DMS79 (cell line): ENCODE measurements at places on chromosomes 7 and 10.

DNA sequence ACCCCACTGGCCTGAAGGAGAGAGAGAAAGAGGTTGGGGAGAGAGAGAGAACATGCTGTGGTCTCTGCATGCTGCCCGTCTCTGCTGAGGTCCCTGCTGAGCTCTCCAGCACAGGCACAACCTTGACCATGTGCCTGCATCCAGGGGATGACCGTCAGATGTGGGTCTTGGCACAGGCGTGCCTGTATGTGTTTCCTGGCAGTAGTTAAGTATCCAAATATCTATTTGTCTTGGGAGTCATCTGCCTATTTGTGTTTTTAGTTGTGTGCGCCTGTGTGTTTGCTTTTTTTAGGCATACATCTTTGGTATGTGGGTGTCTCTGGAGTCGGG lies 1.9 kb upstream of the UNC5B start:
- no peak for DNase-seq

- no peak for DNase-seq
Observed at GRCh38 chr7:142535123-142535779, 214.0 kb upstream of the PRSS1 start.

- no peak for DNase-seq
Observed at GRCh38 chr7:116447436-116447835, 52.1 kb upstream of the CAV2 start.

GRCh38 chr7:143436325-143436946 lies 6.8 kb upstream of the TAS2R60 start:
- DNase-seq = no peak

DNA sequence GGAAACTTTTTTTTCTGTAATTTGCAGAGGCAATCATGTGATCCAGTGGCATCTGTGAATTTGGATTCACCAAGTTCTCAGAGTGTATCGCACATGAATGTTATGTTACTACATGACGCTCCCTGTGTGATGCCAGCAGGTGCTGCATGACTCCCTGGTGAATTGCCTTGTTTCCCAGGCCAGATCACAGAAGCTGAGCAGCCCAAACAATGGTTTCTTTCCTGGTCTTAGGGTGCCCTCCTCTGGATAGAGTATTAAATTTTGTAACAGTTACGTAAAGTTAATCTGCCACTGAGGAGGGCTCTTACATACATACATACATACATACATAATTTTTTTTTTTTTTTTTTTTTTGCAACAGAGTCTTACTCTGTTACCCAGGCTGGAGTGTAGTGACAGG lies 3.6 kb downstream of the ZSCAN21 start:
- DNase-seq = peak; percentile 11

- no peak for DNase-seq
Observed at GRCh38 chr7:150780292-150780691, 19.9 kb downstream of the TMEM176B start.

DNA sequence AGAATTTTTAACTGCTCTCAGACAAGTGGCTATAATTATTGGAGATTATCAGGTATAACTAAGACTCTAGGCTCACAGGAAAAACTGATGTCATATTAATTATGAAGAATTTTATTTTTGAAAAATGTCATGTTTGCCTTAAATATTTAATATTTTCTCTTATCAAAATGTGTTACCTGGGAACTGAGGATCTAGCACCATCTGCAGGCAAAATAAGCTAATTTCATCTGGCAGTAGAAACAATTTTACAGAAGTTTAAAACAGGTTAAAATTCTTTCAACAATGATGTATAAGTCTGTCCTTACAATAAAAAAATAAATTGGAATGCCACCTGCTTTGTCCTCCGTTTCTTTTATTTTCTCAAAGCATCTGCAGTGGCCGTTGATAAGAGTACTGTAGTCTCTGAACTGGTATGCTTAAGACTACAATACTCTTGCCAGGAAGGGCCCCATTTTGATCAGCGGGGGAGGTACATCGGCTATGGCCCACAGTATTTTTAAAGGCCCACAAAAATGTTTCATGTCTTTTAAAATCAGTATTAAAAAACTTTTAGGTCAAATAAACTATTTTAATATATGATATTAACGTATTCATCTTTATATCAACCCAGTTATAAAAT lies 81.3 kb downstream of the VWDE start:
- no peak for DNase-seq

DNA sequence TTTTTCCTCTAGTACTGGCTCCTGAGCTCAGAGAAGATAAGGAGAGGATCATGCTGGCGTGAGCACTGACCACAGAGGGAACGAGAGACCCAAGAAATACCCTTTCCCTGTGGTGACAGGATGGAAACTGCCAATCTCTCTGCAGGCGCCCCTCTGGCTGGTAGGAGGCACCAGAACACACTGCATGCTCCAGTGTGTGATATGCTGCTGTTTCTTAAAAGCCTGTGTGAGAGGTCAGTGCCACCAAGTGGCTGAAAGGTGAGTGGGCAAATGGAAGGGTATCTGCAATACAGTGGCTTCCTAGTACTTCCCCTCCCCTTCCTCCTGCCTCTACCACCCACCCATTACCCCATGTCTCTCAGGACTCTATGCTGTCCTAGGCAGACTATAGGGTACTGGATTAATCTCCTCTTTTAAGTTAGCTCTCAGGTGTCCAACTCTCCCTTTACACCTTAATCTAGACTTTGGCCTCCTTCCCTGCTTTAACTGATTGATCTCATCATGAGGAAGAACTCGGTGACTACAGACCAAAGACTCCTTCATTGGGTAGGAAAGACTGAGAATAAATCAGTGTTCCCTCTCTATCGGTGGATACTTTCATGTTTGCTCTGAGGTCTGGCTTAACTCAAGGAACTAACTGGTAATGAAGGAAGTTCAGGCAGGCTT lies 283.6 kb downstream of the ADRA2A start:
- peak; percentile 4 for DNase-seq
